Natural killer cell (primary cell): ENCODE measurements at places on chromosomes 2 and 18.

GRCh38 chr2:182499706-182500470 is 73.1 kb upstream of the PDE1A start:
- no peak for DNase-seq

GRCh38 chr2:203908066-203908796 is 28.3 kb upstream of the ICOS start:
- DNase-seq: no peak

DNA sequence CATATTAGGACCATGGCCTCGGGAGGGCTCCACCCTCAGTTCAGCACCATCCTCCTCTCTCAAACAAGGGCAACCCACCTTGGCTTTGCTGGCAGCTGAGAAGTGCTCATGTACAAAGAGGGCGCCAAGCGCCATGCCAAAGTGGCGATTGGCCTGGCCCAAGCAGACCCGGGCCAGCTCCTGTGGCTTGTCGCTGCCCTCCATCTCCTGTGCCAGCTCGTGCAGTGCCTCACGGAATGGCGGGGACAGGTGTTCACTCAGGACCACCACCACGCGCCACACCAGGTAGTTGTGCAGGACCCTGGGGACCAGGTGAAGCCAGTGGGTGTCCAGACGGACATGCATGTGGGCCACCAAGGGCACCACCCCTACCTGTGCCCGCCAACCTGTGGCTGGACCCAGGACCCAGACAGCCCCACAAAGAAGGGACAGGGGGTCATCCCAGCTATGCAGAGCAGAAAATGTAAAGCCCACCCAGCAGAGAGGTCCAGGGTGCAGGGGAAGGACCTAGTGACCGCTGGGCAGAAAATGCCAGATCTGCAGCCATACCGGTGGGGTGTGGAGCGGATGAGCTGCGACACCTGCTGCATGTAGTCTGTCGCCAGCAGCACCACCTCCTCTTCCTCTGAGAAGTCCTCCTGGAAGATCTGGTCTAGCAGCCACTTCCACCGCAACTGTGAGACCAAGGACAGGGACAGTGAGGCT is 3.6 kb downstream of the ECEL1 start:
- no peak for DNase-seq

GRCh38 chr18:49101236-49101635 is 150.5 kb upstream of the SMAD7 start:
- DNase-seq: no peak

DNA sequence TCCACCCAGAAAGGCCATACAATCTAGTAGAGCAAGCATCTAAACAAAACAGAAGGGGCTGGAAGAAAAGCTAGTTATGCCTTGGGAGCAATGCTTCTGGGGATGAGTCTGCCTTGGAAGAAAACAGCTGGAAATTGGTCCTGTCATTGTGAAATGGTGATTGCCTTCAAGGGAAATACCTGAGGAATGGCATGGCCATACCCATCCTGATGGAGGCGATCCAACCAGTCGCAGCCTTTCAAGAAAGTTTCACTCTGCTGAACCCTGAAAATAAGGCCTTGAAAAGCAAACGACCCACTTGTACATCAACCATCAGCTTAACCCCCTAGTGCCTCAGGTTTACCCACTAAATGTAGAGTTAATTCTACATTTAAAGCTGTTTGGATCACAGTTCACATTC is 72.6 kb upstream of the PID1 start:
- DNase-seq: no peak

- no peak for DNase-seq
Observed at GRCh38 chr2:109513749-109514588, 99.8 kb downstream of the SEPTIN10 start.

GRCh38 chr18:45412577-45412976 is 202.7 kb upstream of the SLC14A2 start:
- DNase-seq: no peak

DNA sequence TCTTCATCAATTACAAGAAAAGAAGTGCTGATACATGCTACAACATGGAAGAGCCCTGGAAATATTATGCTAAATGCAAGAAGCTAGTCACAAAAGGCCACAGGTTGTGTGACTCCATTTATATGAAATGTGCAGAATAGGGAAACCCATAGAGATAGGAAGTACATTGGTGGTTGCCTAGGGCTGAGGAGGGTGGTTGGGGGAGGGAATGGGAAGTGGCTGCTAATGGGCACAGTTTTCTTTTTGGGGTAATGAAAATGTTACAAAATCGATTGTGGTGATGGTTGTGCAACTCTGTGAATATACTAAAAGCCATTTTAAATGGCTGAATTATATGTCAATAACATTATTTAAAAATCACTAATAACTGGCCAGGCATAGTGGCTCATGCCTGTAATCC is 24.3 kb upstream of the RESP18 start:
- DNase-seq: no peak

DNA sequence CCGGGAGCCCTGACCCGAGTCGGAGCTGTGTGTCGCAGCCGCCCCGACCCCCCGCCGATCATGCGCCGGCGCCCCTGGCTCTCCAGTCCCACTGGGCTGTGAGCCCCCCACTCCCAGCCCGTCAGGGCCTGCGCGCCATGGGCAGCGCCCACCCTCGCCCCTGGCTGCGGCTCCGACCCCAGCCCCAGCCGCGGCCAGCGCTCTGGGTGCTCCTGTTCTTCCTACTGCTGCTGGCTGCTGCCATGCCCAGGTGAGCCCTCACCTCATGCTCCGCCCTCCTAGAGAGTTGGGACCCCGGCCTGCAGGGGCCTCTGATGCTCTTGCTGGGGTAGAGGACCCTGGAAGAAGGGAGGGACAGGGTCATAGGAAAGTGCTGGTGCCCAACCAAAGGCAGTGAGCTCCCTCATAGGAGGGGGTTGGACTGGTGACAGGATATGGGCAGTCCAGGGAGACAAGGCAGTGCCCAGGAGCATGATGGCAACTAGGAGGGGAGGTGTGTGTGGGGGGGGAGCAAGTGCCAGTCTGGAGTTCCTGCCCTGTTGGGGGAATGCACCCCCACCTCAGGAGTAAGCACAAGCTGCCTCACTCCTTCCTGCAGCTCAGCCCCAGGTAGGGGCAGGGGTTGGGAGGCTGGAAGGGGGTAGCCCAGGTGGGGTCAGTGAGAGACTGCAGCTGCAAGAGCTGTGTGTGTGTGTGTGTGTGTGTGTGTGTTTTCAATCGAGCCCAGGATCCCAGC is 375 bp downstream of the WNT10A start:
- no peak for DNase-seq

DNA sequence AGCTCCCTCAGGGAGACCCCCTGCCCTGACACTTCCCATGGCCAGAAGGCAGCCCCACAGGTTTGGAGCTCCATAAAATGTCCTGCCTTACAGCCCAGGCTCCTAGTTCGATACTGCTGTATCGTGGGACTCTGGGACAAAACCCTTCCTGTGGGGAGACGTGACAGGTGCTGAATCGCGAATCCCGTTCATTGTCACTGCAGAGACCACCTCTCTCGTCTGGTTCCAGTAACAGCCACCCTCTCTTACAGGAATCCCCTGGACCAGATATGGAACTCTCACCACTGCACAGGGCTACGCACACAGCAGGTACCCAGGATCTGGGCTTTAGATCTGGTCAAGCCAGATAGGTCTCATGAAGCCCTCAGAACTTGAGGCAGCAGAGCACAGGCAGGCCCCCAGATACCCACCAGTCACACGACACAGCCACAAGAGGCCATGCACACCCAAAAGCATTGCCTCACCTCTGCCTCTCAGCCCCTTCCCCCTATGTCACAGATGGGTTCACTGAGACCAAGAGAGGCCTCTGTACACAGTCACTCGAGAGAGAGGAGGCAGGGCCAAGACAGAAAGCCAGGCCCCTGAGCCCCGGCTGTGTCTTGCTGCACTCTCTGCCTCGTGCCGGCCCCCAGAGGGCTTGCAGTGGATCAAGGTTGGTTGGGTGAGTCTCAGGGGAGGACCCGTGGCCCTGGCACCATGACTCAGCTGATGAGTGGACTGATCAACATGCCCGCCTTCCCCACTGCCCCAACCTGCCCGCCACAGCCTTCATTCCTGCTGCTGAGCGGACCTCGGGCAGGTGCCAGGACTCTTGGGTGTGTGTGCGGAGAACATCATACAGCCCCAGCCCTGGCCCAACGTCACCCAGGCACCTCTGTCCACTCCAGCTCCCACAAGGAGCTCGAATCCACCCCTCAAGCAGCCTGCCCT is 7.6 kb downstream of the SDC1 start:
- no peak for DNase-seq

DNA sequence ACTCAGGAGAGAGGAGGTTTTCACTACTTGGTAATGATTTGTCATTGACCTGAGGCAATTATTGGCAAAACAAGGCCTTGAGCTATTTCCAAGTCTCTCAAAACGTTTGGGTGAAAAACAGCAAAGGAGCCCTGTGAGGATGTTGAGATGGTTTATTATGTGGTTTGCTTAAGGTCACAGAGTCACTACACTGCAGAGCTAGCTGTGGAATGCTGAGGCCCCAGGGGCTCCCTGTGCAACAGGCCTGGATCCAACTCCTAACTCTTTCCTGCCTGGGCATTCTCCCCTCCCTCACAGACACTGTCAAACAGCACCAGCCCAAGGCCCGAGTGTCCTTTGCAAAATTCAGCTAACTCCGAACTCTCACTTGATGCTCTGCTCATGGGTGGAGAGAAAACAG is 754.6 kb upstream of the SOX11 start:
- no peak for DNase-seq

DNA sequence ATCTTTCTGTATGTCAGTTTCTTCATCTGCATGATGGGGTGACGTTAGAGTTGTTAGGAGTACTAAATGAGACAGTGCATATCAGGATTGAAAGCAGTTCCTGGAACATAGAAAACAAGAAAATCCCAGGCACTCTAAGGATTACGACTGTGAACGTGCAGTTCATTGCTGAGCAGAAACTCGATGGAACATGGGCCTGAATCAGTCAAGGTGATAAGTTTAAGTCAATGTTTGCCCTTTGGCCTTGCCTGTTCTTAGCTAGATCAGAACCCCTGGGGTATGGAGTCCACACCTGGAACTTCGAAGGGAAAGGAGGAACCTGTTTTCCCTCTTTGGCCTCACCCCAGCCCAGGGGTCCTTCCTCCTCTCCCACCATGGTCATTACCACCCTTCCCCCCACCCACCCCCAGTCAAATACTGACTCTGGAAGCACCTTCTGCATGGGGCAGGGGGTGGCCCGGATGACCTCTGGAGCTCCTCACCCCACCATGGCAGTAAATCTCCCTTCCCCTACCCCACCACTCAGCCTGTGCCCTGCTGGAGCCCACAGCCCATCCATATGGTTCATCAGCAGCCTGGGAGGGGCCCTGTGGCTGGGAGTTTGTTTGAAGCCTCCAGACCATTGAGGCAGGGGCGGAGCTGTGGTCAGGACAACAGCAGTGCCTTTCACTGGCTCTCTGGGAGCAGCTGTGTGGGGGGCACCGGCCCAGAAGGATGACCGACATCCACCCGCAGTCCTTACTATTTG is 164.1 kb downstream of the SMAD7 start:
- no peak for DNase-seq

GRCh38 chr2:71563872-71564271 is 110.5 kb downstream of the DYSF start:
- DNase-seq: no peak

DNA sequence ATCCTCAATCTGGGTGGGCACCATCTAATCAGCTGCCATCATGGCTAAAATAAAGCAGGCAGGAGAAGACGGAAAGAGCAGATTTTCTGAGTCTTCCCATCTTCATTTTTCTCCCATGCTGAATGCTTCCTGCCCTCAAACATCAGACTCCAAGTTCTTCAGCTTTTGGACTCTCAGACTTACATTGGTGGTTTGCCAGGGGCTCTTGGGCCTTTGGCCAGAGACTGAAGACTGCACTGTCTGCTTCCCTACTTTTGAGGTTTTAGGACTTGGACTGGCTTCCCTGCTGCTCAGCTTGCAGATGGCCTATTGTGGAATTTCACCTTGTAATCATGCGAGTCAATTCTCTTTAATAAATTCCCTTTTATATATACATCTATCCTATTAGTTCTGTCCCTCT is 36.6 kb downstream of the DIPK1C start:
- no peak for DNase-seq

GRCh38 chr2:7109533-7109885 is 192.3 kb downstream of the RNF144A start:
- DNase-seq: no peak

- no peak for DNase-seq
Observed at GRCh38 chr2:188322569-188323551, 31.2 kb downstream of the GULP1 start.

DNA sequence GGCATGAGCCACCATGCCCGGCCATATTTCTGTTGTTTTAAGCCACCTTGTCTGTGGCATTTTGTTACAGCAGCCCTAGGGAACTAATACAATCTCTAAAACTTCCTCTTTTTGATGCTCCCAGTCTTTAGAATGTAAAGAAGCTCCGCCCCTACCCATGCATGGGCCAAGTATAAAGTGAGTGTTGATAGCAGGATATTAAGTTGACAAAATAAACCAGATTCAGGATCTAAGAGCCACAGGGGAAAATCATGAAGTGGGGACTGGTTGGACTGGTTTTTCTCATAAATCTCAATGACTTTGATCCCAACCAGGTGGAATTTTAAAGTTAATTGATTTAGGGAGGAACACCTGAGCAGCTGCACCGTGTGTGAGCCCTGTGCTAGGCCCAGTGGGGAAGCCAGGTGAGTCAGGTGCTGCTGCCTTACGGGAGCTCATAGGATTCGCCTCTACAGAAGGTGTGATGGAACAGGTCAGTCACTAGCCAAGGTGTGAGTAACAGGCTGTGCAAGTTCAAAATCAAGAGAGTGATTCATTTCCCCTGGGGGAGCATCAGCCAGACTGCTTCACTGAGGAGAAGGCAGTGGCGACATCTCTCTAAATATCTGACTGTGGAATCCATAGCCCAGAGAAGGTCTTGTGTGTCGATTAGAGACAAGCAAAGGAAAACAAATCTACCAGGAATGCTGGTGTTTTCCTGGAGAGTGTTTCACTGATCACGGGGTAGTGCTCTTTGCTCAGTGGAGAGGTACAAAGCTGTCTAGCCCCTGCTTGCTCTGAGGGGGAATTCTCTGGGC is 63.0 kb upstream of the MSH2 start:
- no peak for DNase-seq

- no peak for DNase-seq
Observed at GRCh38 chr2:238502088-238502810, 75.5 kb downstream of the ASB1 start.

- DNase-seq: peak; percentile 67
Observed at GRCh38 chr2:24613154-24613814, 122.2 kb downstream of the NCOA1 start.

- no peak for DNase-seq
Observed at GRCh38 chr18:22503803-22504202, 86.1 kb upstream of the CTAGE1 start.

DNA sequence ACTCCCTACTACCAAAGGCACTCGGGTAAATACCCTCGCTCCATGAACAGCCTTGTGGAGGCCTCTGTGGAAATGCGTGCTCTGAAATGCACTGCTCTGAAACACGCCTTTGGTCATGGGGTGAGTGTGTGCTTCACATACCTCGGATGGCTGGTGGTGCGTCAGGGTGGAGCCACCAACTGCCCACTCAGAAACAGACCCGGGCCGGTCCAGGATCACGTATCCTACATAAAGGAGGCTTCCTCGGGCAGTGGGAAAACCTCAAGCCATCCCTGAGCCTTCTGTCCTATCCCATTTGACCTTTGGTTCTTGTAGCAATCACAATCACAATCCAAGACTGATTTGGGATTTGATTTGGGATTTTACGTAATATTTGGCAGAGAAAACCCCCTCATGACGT is 53.5 kb upstream of the ZNF516 start:
- DNase-seq: no peak
